ENCODE measurements at places on chromosomes 5 and 9.

DNA sequence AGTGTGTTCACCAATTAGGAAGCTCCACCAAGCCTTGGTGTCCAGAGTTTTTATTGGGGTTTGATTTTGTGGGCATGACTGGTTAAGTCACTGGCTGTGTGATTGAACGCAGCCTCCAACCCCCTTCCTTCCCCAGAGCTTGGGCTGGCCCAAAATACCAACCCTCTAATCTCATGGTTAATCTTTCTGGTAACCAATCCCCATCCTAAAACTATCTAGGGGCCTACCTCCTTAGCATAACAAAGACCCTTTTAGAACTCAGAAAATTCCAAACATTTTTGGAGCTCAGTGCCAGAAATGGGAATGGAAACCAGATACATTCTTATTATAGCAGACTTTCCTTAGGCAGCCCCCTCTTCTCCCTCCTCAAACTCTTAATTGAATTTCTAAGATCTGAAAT is 35.9 kb upstream of the HRH2 start:
- no peak for DNase-seq

DNA sequence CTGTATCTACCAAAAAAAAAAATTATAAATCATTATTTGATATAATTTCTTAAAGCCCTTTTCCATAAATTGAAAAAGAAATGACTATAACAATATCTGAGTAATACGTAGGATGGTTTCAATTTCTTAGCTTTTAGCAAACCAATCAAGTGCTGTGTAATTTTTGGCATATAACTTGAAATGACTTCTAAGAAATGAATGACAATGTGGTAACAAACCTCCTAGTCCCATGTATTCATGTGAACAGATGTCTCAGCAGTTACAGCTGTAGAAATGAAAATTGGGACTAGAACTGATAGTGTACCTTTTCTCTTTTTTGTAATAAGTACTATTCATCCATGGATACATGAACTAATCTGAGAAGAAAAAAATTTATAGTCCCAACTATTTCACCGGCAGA is 307.0 kb downstream of the BNC2 start:
- no peak for DNase-seq

GRCh38 chr9:1979741-1980367 is 35.3 kb upstream of the SMARCA2 start:
- DNase-seq: no peak

DNA sequence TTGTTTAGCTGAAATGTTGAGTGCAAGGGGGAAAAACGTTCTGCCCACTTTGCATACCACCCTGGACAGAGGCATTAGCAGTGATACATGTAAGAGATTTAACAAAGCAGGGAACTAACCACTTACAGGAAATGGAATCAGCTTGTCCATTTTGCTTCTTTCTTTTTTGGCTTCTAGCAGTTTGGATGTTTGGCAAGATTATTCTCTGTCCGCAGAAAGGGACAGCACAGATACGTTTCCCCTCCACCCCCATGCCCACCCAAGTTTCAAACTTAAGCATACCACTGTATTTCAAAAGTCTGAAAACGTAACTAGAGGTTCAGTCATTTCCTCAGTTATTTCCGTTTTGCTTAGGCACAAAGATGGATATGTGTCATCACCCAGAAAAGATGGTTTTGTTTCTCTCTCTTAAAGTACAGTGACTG is 118.4 kb downstream of the GDNF start:
- peak; percentile 78 for DNase-seq

DNA sequence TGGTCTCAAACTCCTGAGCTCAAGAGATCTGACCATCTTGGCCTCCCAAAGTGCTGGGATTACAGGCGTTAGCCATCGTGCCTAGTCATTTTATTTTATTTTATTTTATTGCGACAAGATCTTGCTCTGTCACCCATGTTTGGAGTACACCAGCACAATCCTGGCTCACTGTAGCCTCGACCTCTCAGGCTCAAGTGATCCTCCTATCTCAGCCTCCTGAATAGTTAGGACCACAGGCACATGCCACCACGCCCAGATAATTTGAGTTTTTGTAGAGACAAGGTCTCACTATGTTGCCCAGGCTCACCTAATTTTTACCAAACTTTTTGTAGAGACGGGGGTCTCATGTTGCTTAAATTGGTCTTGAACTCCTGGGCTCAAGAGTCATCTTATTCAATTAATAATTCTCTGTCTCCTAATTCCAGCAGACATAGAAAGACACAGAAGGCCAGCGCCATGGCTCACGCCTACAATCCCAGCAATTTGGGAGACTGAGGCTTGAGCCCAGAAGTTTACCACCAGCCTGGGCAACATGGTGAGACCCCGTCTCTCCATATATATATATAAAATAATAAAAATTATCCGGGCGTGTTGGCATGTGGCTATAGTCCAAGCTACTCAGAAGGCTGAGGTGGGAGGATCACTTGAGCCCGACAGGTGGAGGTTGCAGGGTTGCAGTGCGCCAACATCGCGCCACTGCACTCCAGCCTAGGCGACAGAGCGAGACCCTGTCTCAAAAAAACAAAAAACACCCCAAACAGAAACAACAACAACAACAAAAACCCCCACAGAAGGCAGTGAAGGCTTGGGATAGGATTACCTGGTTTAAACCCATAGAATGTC is 1.0 kb upstream of the UBAP1 start:
- DNase-seq: no peak

DNA sequence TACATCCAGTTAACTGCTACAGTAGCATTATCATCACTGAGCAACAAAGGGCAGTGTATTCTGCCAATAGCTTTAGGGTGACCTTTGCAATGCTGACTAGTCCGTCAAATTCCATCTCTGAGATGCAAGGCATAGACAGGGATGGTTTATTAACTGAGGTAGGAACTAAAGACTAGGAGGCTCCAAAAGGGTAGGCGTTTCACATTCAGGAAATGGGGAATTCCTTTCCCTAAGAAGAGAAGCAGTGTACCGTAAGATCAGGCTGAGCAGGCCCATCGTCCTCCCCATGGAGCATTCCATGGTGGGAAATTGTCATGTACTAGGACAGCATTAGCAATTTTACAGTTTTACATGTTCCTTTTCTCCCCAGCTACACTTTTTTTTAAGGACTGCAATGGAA is 157.7 kb downstream of the BNC2 start:
- no peak for DNase-seq

DNA sequence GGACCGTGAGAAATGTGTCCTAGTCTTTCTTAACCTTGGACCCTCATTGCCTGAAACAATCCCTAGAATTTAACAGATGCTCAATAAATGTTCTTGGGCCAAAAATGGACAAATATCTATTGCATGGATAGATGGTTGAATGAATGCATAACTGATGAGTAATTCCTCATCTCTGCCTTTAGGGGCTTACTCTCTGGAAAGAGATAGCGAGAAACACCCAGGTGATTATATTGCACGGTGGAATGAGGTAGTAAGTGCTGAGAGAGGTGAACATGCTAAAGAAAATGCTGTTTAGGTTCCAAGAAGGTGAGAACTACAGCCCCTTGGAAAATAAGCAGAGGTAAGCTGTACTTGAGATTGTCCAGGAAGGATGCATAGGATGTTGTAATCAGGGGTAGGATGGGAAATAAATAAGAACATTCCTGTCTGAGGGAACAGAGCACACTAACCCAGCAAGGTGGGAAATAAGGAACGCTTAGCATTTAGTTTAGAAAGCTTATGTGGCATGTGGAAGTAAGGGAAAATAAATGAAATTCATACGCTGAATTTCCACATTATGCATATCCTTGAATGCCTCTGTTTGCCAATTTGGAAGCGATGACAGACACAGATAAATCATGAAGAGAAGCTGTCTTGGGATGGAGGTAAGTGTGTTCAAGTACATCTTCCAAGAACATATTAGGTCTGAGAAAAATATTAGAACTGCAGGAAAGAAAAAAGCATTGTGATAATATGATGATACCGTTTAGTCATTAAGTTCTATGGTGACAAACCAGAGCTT is 426.6 kb downstream of the ARHGEF28 start:
- DNase-seq: no peak

GRCh38 chr5:139911425-139912120 is 116.0 kb downstream of the PSD2 start:
- no peak for DNase-seq

- peak; percentile 79 for DNase-seq
Observed at GRCh38 chr5:53418826-53419658, 61.4 kb upstream of the FST start.

GRCh38 chr5:137960819-137961218 is 71.6 kb downstream of the PKD2L2 start:
- DNase-seq: no peak

DNA sequence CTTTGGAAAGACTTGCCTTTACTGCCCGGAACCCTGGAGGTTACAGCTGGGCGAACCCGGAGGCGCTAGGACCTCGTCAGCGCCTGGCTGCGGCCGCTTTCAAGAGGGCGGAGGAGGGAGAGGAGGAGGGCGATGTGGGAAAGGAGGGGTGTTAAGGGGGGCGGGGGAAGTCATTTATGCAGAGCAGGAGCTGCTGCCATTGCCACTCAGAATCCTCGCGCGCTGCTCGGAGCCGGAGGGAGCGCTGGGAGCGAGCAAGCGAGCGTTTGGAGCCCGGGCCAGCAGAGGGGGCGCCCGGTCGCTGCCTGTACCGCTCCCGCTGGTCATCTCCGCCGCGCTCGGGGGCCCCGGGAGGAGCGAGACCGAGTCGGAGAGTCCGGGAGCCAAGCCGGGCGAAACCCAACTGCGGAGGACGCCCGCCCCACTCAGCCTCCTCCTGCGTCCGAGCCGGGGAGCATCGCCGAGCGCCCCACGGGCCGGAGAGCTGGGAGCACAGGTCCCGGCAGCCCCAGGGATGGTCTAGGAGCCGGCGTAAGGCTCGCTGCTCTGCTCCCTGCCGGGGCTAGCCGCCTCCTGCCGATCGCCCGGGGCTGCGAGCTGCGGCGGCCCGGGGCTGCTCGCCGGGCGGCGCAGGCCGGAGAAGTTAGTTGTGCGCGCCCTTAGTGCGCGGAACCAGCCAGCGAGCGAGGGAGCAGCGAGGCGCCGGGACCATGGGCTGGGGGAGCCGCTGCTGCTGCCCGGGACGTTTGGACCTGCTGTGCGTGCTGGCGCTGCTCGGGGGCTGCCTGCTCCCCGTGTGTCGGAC is at the start of gene PCSK5:
Gene PCSK5 (plus strand): TSS at position 202 of the 805 bp plus-strand sequence. CDS start 509 bp downstream, at position 711.
- DNase-seq: peak; percentile 90

DNA sequence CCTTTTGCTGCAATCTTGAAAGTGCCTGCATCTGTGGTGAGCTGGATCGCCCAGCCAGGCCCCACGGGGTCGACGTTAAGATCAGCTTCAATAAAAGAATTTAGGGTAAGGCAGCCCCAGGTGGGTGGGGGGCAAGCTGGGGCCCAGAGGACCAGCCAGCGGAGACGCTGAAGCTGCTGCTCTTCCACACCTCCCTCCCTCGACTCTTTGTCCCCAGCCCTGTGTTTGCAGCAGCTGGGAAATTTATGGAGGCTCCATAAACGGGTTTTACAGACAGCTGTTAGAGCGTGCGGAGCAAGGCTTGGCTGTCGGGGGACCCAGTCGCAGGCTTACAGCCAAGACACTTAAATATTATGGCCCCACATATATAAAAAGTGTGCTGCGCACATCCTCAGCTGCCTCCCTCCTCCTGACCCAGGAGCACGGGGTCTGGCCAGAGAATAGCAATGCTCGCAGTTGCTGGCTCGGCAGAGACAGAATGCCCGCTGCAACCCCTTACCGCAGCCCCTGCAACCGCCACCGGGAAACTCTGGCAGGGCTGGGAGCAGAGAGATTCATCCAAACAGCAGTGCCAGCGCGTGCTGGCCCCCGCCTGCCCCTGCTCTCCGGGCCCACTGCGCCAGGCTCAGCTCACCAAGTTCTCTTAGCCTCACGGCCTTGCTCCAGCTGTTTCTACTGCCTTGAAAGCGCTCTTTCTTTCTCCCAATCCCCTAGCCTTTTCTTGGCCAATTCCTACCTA is 28.4 kb upstream of the MVB12B start:
- no peak for DNase-seq

GRCh38 chr5:178583279-178583678 is 6.9 kb downstream of the COL23A1 start:
- DNase-seq: no peak

GRCh38 chr5:172403817-172404216 is 50.5 kb downstream of the SH3PXD2B start:
- DNase-seq: no peak

All from dermis blood vessel endothelial cell (primary cell).